ENCODE measurements at places on chromosomes 16 and 17.

DNA sequence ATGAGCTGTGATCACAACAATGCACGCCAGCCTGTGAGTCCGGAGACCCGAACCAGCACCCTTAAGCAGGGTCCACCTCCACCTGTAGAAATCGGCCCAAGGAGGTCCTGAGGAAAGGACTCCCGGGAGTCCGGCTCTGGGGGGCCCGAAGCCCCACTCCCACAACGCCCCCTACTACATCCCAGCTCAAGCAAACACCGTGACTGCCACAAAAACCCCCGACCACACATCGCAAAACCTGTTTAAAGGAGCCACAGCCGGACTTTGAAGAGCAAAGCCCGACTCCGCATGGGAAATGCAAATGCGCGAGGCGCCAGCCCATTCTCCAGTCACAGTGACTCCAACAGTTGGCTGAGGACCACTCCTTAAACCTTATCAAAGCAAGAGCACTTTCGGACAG is 682.4 kb downstream of the KCNJ18 start:
- DNase-seq = no peak

GRCh38 chr17:63985387-63986140 is 12.6 kb upstream of the PRR29 start:
- DNase-seq = no peak

- no peak for DNase-seq
Observed at GRCh38 chr16:85291302-85292148, 179.3 kb upstream of the CIBAR2 start.

DNA sequence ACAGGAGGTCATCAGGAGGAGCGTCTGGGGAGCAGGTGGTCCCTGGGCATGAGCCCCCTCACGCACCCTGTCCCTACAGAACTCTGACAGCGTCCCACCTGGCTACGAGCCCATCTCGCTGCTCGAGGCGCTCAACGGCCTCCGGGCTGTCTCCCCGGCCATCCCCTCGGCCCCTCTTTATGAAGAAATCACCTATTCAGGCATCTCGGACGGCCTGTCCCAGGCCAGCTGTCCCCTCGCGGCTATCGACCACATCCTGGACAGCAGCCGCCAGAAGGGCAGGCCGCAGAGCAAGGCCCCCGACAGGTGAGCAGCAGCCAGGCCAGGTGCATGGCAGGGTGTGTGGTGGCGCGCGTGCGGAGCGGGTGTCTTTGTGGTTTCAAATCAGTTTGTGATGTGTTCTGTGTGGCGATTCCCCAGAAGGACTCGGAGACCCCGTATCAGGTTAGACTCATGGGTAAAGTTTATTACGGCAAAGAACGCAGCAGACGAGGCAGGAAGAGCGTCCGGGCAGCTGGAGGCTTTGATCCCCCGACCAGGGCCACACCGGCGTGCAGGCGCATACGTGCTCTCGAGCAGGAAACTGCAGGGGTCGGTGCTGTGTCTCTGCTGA is 11.8 kb upstream of the NUDT16L1 start:
- DNase-seq = no peak

- DNase-seq = no peak
Observed at GRCh38 chr16:78645657-78646056, 546.2 kb downstream of the WWOX start.

- no peak for DNase-seq
Observed at GRCh38 chr17:78357672-78358537, 2.0 kb downstream of the SOCS3 start.

- no peak for DNase-seq
Observed at GRCh38 chr16:11201498-11202259, 54.3 kb downstream of the SOCS1 start.

DNA sequence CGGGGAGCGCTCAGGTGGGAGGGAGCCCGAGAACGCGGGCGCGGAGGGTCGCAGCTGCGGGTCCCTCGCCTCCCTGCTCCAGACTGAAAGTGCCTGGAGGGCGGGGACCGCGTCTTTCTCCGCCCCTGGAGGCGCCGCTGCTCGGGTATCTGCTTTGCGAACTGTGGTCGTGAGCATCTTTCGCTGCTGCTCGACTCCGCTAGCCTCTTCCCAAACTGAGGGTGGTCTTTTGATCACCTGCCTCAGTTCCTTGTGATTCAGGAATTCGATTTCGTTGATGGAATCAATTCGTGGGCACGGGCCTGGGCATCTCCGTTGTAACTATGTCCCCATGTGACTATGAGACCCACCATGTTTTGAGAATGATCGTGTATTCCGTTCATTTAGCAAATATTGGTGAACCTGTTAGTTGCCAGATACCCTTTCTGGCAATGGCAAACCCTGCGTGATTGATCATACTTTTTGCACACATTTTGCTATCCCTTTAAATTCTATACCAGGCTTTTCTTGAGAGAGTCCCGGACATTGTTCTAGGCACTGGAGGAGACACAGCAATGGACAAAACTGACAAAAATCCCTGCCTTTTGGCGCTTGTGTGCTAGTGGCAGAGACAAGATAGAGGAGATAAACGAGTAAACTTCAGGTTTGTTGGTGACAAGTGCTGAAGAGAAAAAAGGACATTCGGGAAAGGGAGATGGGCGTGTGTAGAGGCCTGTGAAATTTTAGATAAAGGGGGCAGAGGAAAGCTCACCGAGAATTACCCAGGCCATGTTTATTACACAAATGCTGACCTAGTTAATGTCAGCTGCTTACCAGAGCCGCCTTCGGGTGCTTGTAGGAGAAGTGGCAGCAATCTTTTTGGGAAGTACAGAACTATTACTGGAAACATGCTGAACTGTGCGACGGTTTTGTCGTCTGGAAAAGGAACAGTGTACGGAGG is 948 bp downstream of the UTP18 start:
- no peak for DNase-seq

DNA sequence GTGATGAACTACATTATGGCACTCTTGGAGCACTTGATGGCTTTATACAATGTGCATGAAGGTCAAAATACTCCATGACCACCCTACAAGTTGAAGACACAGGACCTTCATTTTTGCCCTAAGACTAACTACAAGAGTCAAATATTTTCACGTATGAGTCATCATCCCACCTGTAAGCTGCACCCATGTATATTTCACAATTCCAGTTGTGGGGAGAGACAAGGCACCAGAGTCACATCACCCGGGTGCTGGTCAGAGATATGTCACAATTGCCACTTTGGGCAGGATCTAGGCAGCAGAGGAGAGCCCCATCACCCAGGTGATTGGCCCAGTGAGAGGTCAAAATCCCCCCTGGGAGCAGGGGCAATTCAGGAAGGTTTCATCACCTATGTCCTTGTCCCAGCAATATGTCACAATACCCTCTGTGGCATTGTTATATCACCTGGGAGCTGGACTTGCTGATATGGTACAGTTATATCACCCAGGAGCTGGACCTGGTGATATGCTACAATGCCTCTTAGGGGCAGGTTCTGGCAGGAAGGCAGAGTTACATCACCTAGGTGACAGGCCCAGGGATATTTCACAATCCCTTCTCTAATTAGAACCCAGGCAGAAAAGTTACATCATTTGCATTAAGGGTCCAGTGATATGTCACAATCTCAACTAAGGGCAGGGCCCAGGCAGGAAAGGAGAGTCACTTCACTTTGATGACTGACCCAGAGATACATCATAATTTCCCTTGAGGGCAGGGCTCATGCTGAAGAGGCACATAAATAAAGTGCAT is 1839.2 kb downstream of the TP53TG3F start:
- DNase-seq = no peak

GRCh38 chr17:4523946-4524345 is 25.3 kb downstream of the SPNS2 start:
- no peak for DNase-seq

- no peak for DNase-seq
Observed at GRCh38 chr16:68524069-68524820, 14.8 kb upstream of the ZFP90 start.

- DNase-seq = no peak
Observed at GRCh38 chr17:42686520-42687128, 4.3 kb downstream of the CNTNAP1 start.

GRCh38 chr17:3710951-3711383 is 12.7 kb upstream of the HASPIN start:
- DNase-seq = no peak

DNA sequence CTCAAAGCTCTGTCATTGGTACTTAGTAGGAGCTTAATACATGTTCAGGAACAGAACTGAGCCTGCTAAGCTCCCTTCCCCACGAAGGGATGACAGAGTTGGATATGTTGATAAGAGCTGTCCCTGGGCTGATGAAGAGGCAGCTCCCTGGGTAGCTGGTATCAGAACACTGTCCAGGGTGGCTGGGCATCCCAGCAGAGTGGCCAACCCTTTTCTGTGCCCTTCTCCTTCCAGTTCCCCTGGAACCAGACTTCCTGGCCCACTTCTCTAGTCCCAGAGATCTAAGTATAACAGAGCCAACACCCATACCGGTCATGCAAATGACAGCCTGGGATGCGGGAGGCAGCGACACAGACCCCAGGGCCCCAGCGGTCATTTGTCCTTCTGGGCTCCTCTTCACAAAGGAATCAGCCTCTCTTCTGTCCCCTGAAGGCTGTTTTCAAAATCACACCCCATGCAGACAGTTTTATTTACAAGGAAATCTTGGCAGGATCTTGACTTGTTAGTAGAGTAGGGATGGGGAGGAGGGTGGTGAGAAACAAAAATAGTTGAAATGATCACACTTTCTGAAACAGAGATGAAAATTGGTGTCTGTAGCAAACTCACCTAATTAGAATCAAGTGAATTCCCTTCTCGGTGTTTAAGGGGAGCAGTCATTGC is 1.4 kb upstream of the RHBDL3 start:
- DNase-seq = no peak

GRCh38 chr16:21116148-21116693 is 34.4 kb downstream of the DNAH3 start:
- DNase-seq = no peak

- no peak for DNase-seq
Observed at GRCh38 chr16:50407351-50407750, 38.6 kb upstream of the BRD7 start.

GRCh38 chr17:29124135-29124924 is 55.9 kb downstream of the MYO18A start:
- no peak for DNase-seq

DNA sequence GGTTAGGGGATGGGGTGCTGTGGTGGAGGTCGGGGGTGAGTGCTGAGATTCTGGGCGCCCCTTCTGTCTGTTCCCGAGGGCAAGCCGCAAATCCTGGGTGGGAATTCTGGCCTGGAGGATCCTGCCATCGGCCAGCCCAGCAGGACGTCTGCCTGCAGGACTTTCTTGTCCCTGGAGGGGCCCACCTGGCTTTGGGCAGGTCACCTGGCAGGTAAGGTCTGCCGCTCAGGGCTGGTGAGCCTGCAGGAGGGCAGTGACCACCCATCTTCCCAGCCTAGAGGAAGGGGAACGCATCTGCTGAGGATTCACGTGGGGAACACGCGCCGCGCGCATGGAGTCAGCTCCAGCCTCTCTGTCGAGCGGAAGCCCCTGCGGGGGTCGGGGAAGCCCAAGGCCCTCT is 5.4 kb downstream of the RNF222 start:
- DNase-seq = no peak

- DNase-seq = no peak
Observed at GRCh38 chr16:69469807-69470561, 45.6 kb downstream of the CYB5B start.

DNA sequence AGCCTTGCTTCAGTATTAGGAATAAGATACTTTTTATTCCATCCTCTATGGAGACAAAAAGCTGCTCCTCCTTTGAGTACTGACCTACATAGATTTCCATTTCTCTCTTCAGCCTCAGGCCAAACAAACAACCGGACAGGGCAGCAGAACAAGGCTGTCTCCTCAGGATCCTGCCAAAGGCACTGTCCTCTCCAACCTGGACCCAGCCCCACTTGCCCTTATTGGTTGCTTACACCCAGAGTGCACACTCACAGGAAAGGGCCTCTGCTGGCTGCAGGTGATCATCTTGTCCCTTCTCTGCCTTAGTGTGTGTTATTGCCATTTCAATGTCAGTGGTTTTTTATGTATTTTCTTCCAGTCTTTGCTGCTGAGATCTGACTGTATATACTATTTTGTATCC is 26.6 kb downstream of the LIG3 start:
- DNase-seq = no peak

GRCh38 chr16:6864671-6865070 is 468.0 kb upstream of the RBFOX1 start:
- DNase-seq = no peak

DNA sequence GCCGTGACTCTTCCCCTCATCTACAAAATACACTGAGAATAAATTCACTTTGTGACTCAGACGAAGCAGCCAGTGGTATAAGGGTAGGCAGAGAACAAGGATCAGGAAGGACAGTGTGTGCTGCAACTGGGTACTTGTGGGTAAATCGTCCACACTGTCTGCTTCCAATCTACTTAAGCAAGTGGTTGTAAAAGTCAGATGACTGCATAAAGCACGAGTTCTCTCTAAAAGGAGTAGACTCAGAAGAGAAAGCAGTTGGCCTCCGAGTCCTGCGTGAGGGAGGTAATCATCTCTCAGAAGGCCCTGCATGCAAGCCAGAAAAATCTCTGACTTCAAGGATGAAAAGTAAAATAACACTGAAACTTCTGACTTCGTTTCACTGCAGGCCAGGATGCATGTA is 43.1 kb downstream of the ANKFY1 start:
- DNase-seq = no peak

DNA sequence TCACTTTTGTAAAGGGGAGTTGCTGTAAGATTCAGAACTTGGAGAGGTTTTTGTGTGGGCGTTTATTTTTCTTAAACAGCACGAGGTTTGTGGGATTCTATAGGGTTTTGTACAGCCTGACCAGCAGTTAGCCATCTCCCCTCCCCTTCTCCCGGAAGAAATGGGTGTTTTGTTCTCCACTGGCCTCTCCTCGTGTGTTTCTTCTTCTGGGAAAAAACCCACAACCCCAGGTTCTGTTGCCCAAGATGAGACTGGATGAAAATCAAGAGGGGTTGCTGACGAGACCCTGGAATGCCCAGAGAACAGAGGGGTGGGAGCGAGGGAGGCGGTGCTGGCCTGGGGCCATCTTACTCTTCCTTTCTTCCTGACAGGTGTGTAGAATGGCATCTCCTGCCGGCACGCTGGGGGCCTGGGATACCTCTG is 186.1 kb downstream of the MSI2 start:
- DNase-seq = no peak

DNA sequence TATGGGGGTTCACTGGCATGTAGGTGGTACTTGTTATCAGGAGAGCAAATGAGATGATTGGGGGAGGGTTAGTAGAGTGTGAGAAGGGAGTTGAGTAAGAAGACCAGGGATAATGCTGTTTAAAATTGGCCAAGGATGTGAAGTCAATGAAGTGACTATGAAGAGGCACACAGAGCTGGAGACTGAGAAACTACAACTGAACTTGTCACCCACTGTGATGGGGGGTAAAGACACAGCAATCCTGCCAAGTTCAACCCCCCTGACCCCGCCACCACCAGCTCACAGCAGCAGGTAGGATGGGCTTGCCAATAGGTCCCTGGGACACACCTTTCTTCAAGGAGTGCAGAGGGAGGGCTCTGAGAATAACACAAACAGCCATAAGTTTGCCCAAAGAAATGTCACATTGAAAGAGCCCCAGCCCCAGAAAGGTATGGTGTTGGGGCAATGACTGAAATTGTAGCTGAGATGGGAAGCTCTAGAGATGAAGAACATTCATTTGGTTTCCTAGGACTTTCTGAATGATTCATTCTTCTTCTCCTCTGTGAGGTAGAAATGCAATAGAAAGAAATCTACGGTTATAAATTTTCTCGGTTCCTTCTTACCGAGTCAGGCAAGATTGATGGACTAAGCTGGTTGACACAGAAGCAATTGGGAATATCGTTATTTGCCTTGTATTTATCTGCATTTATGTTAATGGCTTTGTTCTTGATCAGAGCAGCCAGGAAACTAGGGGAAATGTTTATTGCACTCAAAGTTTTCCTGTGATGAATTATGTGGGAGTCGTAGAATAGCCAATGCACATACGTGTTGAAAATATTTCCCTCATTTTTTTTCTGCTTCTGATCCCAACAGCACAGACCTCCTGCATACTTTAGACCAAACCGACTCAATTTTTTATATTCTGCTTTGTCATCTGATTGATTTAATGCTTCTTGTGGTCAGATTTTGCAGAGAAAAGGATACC is 595.2 kb upstream of the CDH11 start:
- no peak for DNase-seq

All from cerebellar nuclear complex (tissue), 1 donor.